ENCODE measurements at places on chromosomes 6 and 20.

DNA sequence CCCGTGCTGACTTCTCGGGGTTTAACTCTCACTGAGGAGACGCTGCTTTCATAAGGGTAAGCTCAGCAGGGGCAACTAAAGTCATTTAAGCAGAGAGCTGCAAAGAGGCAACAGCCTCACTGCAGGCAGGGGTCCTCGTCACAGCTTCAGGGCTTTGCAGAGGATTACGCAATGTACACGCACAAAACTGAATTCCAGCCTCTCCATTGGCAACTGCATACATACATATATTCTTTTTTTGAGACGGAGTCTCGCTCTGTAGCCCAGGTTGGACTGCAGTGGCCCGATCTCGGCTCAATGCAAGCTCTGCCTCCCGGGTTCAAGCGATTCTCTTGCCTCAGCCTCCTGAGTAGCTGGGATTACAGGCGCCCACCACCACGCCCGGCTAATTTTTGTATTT, 2.4 kb downstream of the GMEB2 start:
- DNase-seq: no peak

DNA sequence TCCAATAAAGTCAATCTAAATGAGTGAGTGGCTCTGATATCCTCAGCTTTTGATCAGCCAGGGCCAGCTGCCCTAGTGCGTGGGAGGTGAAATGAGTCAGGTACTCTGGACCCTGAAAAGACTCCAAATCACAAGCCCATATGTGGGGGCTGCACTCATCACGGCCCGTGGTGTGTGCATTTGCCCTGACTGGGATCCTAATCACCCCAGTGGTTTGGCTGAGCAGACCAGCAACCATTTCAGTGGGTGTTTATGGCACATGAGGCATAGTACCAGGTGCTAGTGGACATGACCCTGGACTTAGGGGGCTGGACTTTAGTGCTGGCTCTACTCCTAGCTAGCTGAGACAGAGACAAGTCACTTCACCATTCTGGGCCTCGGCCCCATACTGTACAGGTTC, 39.4 kb downstream of the SCML4 start:
- DNase-seq: no peak

DNA sequence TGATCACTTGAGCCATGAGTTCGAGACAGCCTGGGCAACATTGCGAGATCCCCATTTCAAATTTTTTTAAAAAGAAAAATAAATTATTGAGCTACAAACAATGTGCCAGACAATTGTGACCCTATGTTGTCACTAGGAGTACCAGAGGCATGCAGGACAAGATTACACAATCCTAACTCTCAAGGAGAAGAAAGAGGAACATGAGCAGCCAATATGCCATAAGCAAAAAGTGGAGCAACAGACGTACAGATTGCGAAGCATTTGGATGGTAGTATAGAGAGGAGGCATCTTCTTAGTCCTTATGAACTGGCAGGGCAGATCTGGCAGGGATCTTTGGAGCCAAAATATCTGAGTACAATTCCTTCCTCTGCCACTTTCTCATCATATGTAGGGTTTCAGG, 156.4 kb downstream of the OR2B2 start:
- DNase-seq: no peak

- DNase-seq: no peak
Observed at GRCh38 chr20:38320221-38320620, 16.3 kb downstream of the BPI start.

DNA sequence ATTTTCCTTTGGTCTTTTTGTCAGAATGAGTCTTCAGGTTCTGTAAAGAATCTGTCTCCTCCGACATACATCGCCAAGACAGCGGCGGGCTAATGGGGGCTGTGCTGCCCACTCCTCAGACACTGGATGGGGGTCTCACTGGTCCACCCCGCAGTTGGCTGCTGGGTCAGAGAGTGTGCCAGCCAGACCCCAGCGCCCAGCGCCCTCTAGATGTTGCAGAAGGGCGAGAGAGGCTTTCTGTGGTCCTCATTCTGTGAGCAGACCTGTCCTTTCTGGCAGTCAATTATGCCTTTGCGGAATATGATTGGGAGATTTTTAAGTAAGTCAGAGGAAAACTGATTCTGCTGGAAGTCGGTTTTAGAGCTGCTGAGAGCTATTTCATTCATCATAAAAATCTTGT, 7.8 kb upstream of the CCR6 start:
- no peak for DNase-seq

DNA sequence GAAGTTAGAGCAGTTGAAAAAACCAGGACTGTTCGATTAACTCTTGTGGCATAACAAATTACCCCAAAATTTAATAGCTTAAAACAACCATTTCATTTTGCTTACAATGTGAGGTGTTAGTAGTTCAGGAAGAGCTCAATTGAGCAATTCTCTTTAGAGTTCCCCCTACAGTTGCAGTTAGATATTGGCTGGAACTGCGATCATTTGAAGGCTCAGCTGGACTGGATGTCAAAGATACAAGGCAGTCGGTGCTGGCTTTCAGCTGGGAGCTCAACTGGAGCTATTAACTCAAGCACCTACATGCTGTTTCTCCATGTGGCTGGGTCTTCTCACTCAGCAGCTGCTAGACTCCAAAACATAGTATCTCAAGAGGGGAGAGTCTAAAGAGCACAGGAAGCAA, 96.0 kb upstream of the LOC128125822 start:
- DNase-seq: no peak

DNA sequence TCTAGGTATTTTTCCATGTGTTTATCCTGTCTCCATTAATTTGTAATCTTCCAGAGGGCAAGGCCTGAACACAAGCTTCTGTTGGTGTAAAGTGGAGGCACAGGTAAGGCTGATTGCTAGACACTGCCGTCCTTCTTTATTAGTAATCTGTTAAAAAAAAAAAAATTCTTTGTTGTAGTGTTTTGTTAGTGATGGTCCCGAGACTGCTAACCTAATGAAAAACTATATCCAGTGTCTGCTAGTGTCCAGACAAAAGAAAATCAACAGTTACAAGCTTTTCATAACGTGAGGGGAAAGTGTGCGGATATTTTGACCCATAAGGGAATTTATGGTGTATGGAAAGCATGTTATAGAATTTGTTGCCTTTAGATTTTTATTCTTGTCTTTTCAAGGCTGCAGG, 4.2 kb upstream of the HIVEP1 start:
- DNase-seq: no peak

- DNase-seq: no peak
Observed at GRCh38 chr20:34557936-34558319, 590 bp upstream of the MAP1LC3A start.

GRCh38 chr20:62258499-62259293, 20.4 kb downstream of the OSBPL2 start:
- DNase-seq: no peak

- no peak for DNase-seq
Observed at GRCh38 chr6:52543729-52544601, 32.9 kb downstream of the TRAM2 start.

DNA sequence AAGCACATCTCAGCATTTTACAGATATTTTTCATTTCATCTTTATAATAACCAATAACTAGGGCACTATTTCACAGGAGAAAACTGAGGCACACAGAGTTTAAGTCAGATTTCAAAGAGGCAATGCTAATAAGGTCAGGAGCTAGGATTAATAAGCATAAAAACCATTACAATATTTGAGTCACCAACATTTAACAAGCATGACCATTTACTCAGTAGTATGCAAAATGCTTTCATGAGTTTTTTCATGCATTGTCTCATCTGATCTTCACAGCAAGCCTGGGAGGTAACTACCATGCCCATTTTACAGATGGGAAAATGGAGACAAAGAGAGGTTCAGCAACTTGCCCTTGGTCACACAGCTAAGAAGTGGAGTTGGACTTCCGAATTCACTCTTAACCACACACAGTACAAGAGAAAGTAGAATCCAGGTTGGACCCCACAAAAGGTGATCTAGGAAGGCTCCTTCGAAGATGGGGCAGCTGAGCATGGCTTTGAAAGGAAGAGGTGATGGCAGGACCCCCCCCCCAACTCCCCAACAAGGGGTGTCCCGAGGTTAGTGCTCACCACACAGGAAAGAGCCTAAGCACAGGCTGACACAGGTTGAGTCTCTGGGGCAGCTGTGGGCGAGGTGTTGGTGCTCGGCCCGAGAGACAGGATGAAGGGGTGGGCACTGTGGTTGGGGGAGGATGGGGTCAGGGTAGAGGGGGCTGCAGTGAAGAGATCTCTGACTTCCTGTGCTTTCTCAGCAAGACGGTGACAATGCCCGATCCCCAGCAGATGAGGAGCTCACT, 108.8 kb downstream of the PREX1 start:
- no peak for DNase-seq

- no peak for DNase-seq
Observed at GRCh38 chr6:84263557-84263956, 36.1 kb upstream of the CEP162 start.
